ENCODE measurements at places on chromosomes 7 and 10.

DNA sequence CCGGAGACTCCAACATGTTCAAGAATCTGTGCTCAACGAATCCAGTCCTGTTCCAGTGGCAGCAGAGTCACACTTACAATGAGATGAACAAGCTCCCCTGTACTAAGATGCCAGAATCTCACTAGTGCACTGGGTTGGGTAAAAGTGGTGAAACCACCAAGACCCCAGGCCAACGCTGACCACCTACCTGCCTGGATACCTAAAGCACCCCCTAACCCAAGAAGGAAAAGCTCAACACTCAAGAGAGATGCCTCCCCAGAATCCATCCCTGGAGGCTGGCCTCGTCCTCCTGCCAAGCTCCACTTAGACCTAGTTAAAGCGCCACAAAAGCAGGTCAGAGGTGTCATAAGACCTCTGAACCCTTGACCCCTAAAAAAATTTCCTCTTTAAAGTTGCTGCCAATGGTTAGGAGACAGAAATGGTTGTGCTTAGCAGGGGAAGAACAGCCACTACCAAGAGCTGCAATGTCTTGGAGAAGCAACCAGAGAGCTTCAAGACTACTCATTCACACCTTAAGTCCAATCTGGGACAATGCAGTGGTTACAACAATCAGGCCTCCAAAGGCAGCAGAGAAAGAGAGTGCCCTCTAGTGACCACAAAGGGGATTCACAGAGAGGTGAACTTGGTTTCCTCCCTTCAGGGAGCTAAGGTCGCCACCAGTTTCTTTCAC is 94.6 kb upstream of the MACROH2A2 start:
- H3K4me1 ChIP-seq: no peaks in the 10 kb centered on the region
- H3K27me3 ChIP-seq: no peaks in the 10 kb centered on the region
- no peak overlapping the region for H3K4me3 ChIP-seq
- no peaks in the 10 kb centered on the region for H3K36me3 ChIP-seq
- H3K27ac ChIP-seq: no peak overlapping the region

GRCh38 chr10:6364893-6365292 is 162.2 kb downstream of the PFKFB3 start:
- H3K36me3 ChIP-seq: no peaks in the 10 kb centered on the region
- H3K27me3 ChIP-seq: no peaks in the 10 kb centered on the region
- no peak overlapping the region for H3K27ac ChIP-seq
- H3K4me1 ChIP-seq: no peaks in the 10 kb centered on the region
- no peak overlapping the region for H3K4me3 ChIP-seq
- no peak for DNase-seq

DNA sequence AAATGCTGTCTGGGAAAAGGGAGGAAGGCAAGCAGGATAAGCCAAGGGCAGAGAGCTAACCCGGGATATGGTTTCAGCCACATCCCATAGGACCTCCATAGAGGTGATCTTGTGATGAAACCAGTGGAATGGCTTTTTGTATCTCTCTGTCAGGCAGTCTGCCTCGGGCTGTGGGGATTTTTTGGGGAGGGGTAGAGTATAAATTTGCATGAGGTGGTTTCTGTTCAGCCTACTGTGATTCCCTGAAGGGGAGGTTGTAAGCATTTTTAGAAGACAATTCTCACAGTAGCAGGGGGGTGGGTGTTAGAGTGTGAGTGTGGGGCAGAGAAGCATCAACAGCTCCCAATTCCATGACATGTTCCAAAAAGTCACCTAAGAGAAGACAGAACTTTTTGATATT is 11.8 kb downstream of the OR9A2 start:
- no peak overlapping the region for H3K4me3 ChIP-seq
- no peaks in the 10 kb centered on the region for H3K4me1 ChIP-seq
- no peaks in the 10 kb centered on the region for H3K27me3 ChIP-seq
- H3K36me3 ChIP-seq: no peaks in the 10 kb centered on the region
- no peak for DNase-seq

DNA sequence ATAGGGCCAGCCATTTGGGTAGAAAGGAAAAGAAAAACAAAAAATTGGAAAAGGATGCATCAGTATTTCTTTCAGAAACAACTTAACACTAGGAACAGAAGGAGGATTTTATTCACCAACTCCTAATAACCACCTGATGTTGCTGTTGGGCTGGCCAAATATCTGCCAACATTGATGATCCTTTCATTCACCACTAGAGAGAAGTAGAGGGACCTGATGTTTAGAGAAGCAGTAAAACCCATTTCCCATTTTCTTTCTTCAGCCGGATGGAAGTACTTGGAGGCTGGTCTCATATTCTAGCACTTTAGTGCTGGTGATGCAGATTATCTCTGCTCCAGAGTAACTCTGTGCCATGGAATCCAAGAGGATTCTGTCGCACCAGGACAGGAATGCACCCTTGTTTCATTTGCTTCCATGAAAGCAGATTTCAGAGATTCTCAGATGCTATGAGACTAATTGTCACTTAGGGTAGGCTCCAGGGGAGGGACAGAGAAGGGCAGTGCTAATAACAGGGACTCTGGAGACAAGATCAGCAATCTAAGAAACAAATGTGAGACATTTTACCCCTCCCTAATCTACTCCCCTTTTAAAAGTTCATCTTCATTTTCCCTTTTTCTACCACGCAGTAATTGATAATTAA is 3.1 kb downstream of the KLLN start:
- H3K27me3 ChIP-seq: no peaks in the 10 kb centered on the region
- no peak overlapping the region for H3K27ac ChIP-seq
- peaks cover 13% of the 10 kb centered on the region for H3K4me1 ChIP-seq
- no peak overlapping the region for H3K4me3 ChIP-seq
- DNase-seq: no peak

GRCh38 chr7:48173756-48174382 is 2.6 kb downstream of the ABCA13 start:
- DNase-seq: no peak
- H3K27me3 ChIP-seq: no peaks in the 10 kb centered on the region
- no peaks in the 10 kb centered on the region for H3K36me3 ChIP-seq
- H3K27ac ChIP-seq: no peak overlapping the region
- H3K4me3 ChIP-seq: no peak overlapping the region
- H3K4me1 ChIP-seq: no peaks in the 10 kb centered on the region

DNA sequence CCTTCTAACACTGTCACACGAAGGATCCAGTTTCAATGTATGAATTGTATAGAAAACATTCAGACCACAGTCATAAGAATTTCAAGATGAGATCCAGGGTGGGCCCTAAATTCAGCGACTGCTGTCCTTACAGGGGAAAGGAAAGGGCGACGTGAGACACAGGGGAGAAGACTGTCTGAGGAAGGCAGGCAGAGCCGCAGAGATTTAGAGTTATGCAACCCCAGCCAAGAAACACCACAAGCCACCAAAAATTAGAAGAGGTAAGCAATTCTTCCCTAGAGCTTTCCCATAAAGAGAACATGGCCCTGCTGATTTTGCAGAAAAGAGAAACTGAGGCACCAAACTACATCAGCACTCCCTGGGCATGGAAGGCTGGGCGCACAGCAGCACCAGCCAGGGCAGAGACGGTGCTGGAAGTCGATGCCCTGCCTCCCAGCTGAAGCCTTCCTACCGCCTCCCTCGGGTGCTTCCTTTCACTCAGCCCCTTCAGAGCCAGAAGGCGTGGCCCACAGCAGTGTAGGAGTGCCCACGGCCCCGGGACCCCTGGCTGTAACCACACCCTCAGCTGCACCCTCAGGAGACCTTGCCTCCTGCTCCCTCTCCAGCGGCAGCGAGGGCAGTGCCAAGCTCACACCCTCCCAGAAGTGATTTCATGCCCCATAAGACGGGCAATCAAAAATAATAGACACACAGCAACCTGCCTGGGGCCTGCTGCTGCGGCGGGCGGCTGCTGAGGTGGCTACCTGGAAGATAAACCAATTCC is 81.0 kb upstream of the LRRC4 start:
- H3K27ac ChIP-seq: no peak overlapping the region
- no peak for DNase-seq
- no peaks in the 10 kb centered on the region for H3K36me3 ChIP-seq
- no peaks in the 10 kb centered on the region for H3K27me3 ChIP-seq

GRCh38 chr10:30840395-30841050 is 191.1 kb downstream of the ZNF438 start:
- no peak for DNase-seq
- no peak overlapping the region for H3K4me3 ChIP-seq
- H3K27me3 ChIP-seq: no peaks in the 10 kb centered on the region
- H3K4me1 ChIP-seq: no peaks in the 10 kb centered on the region
- no peaks in the 10 kb centered on the region for H3K36me3 ChIP-seq

- no peaks in the 10 kb centered on the region for H3K36me3 ChIP-seq
- H3K4me1 ChIP-seq: no peaks in the 10 kb centered on the region
- H3K27ac ChIP-seq: no peak overlapping the region
- no peaks in the 10 kb centered on the region for H3K27me3 ChIP-seq
- DNase-seq: no peak
- no peak overlapping the region for H3K4me3 ChIP-seq
Observed at GRCh38 chr10:125116041-125116649, 44.2 kb downstream of the CTBP2 start.

GRCh38 chr10:10662716-10663408 is 354.8 kb upstream of the CELF2 start:
- H3K4me1 ChIP-seq: no peaks in the 10 kb centered on the region
- no peaks in the 10 kb centered on the region for H3K27me3 ChIP-seq
- no peak overlapping the region for H3K27ac ChIP-seq
- DNase-seq: no peak
- H3K36me3 ChIP-seq: no peaks in the 10 kb centered on the region

DNA sequence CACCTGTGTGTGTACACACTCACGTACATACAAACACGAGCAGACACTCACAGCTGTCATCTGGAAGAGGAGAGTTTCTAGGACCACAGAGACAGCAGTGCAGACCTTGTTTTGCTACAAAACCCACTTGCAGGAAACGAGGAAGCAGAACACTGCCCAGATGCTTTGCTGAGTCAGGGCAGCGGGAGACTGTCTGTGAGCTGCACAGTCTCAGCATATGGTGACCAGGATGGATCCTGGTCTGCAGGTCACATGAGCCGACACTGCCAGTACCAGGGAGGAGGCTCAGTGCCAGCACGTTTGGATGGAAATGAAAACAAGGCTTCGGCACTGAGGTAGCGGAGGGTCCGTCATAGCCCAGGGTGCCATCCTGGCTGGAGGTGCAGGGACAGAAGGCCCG is 117.6 kb upstream of the DPP6 start:
- H3K4me1 ChIP-seq: no peaks in the 10 kb centered on the region
- H3K36me3 ChIP-seq: no peaks in the 10 kb centered on the region
- H3K4me3 ChIP-seq: no peak overlapping the region
- no peak for DNase-seq
- H3K27ac ChIP-seq: no peak overlapping the region
- no peaks in the 10 kb centered on the region for H3K27me3 ChIP-seq

All from CD8-positive, alpha-beta memory T cell (primary cell).